ENCODE measurements at places on chromosomes 12 and 14.

DNA sequence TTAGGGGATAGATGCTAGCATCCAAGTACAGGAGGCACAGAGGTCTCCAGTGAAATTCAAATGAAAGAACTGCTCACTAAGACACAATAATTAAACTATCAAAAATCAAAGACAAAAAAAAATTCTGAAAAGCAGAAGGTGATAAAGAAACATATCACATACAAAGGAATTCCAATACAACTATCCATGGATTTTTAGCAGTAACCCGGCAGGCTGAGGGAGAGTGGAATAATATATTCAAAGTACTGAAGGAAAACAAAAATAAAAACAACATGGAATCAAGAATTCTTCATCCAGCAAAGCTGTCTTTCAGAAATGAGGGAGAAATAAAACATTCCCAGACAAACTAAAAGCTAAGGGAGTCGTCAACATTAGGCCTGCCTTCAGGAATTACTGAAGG is 31.9 kb downstream of the A2M start:
- DNase-seq = no peak

GRCh38 chr12:51413149-51413548 is 11.5 kb upstream of the SLC4A8 start:
- DNase-seq = no peak

DNA sequence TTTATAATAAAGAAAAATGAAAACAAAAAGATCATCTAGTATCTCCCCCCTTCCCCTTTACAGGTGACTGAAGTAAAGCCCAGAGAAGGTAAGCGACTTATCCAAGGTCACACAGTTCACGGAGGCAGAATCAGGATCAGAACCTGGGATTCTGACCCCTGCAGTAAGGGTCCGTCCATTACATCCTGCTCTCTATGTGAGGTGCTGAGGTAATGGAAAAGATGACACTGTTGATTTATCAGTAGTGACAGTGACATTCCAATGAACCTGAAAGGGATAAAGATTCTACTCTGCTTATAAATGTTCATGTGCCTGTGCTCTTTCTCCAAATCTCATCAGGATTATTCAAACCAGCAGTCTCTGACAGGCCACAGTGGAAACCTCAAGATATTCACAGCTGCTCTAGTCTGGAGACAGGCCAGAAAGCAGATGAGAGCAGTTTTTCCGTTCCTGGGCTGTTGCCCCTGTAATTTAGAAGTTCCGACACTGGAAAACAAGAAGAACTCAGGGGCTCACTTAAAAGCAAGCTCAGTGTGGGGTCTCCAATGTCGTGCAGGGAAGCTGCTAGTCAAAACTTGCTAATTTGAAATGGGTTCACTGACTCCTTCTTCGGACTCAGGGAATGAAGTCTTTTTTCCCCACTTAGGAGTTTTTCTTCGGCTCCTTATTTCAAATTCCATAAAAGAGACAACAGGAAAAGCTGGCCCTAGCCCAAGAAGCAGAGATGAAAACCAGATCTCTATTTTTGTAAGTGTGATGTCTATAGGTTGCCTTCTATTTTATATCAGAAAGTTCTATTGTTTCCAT is 131.8 kb upstream of the EEA1 start:
- no peak for DNase-seq

- no peak for DNase-seq
Measured at GRCh38 chr12:127657036-127657435, 609.9 kb upstream of the TMEM132C start.

DNA sequence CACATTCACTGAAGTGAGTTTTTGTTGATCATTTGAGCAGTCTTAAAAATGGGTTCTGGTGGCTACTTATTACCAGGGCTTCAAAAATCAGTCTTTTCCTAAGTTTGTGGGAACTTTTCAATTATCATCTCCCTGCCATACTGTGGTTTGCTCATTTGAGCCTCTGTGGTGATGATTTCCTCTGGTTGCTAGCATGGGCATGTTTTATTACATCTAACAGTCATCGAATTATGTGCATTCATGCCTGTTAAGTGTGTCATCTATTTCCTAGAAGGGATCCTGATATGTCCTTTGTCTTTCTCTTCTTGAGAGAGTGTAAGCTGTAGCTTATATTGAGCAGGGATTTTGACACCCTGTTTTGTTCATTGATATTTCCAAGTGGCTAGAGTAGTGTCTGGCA is 116.8 kb downstream of the WIF1 start:
- DNase-seq = no peak

DNA sequence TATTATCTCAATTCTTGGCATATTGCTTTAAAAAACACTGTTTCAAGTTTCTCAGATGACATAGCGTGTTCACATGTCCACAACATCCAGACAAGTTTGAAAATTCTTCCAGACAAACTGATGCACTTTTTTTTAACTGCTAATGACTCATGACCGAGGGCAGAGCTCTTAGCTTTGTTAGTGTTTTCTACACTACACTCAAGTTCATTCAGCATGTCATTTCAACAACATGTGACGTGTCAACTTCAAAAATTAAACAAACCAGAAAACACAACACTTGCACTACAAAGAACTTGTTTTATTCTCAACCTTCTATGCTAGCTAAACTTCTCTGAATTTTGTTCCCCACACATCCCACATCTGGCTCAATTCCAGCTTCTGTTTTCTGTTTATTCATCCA is 1186.3 kb upstream of the FLRT2 start:
- DNase-seq = no peak

- DNase-seq = no peak
Measured at GRCh38 chr12:7479771-7480170, 23.8 kb downstream of the CD163 start.

GRCh38 chr14:80978403-80978802 is 23.0 kb downstream of the TSHR start:
- DNase-seq = peak; percentile 2

DNA sequence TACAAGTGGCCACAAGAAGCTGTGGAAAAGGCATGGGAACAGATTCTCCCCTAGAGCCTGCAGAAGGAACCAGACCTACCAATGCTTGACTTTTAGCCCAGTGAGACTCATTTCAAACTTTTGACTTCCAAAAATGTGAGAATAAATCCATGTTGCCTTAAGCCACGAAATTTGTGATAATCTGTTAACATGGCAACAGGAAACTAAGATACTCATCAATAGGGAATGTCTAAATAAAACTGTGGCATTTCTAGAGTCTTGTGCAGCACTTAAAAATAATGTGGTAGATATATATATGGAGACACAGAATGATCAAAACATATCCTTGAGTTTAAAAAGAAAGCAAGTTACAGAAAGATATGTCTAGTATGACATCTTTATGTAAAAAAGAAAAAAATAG is 12.0 kb downstream of the HECTD4 start:
- DNase-seq = no peak

DNA sequence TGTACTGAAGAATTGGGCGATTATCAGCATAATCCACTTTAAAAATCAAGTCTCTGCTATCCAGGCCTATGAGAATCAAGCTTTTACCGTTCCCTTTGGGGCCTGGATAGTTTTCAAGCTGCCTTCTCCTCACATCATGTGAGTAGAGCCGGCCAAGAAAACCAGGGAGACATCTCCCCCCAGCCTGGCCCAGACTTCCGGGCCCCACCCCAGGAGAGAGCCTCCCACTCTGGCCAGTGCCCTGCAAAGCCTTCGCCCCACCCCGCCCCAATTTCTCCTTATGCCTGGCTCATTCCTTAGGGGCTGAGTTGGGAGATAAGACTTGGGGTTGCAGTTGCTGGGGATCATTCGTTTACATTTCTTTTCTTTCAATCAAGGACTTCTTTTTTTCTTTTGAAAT is 1.4 kb upstream of the TMEM132C start:
- no peak for DNase-seq

GRCh38 chr12:91663310-91663709 is 480.7 kb upstream of the DCN start:
- no peak for DNase-seq

DNA sequence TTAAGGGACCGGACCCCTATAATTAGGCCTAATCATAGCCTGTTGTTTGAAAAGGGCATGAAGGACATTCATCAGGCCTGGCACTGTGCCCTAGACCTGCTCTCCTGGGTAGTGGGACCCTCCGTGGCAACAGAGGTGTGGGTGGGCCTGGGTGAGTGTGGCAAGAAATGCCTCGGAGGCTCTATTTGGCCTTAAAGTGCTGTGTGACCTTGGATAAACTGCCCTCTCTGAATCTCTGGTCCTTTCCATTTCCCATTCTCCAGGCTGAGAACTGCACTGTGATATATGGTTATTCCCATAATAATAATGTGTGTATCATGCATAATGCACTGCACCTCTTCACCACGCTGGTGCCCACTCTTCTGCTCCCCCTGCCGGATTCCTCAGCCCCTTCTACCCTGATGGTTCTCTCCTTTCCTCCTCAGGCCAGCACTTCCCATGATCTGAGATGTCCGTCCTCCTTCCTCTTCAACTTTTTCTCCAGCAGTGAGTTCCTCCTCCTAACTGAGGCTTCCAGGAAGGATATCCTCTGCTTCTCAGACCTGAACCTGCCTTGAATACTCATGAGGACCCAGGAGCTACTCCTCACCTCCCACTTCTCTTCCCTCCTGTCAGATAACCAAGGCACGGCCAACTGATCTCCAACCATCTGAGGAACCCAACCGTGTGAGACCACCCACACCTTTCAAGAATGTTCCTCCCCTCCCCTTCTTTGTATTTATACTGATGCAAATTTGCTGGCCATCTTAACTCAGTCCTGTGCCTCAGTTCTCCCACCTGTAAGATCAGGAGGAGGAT is 111.0 kb upstream of the PZP start:
- DNase-seq = no peak

DNA sequence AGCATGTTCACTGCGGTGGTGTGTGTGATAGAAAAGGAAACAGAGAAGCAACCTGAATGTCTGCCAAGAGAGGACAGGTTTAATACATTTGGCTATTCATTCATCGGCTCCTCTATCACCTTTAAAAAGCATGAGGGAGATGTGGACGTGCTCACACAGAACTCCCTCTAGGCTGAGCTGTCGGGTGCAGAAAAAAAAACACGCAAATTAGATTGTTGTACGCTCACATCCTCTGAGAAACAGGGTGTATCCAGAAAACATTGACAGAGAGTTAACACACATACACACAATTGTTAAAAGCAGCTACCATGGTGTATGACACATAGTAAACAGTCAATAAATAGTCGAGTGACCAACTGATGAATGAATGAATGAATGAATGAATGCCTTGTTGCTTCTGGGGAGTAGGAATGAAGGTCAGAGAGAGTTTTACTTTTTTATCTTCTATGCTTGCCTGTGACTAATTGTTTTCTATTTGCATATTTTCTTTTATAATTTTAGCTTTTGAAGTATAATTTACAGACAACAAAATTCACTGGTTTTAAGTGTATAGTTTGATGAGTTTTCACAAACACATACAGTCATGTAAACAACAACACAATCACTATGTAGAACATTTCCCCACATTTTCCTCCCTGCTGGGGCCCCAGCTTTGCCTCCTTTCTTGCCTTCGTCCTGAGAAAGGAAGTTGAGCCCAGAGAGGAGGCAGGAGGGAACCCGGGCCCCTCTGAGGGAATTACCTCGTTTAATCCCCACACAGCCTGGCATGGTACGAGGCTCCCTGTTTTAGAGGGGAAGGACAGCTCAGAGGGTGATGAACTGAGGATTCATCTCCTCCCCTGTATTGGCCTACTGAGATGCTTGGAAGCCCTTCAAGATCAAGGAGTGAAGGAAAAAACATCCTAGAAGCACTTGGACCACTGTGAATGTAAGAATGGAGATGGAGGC is 19.7 kb upstream of the FAM222A start:
- DNase-seq = no peak

- DNase-seq = no peak
Measured at GRCh38 chr14:40340708-40341107, 908.5 kb upstream of the FBXO33 start.

GRCh38 chr14:24403294-24403998 is 4.6 kb downstream of the NYNRIN start:
- no peak for DNase-seq

- no peak for DNase-seq
Measured at GRCh38 chr14:24315807-24316596, 4.7 kb downstream of the LTB4R start.

- DNase-seq = no peak
Measured at GRCh38 chr14:60882219-60882618, 98.7 kb downstream of the TRMT5 start.

GRCh38 chr14:82719617-82720016 is 1186.0 kb upstream of the SEL1L start:
- DNase-seq = no peak

DNA sequence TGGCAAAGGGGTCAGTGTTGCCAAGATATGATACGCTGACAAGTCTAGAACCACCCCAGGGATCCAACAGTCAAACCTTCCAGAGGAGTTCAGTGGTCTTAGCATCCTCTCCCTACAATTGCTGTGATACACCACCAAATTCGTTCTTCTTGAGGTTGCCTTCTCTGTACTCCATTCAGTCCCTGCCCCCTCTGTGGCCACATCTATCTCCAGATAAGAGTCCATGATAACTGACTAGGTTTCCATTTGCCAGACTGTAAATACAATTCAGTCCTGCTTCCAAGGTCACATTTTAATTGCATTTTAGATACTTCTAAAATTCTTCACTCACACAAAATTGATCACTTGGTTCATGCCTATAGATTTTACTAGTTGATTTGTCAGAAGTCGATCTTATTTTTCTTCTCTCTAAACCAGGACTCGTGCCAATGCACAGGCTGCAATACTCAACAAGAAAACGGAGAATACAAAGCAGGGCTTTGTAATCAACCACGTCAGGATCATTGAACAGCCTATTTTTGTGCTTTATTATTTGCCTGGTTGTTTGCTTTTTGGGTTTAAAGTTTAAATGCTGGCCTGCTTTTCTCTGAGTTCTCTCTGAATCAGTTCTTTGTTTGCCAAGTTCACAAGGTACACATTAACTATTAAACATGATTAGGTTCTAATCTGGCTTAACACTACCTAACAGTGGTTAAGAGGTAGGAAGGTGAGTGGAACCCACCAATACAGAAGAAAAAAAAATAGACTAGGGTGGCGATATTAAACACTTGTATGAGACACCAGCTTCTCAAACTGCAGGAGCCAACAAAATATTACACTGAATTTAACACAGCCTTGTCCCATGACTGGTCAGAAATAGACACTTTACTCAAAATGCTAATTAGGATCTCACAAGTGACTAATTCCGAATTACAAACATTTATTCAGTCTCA is 5.3 kb upstream of the TSPAN8 start:
- no peak for DNase-seq

DNA sequence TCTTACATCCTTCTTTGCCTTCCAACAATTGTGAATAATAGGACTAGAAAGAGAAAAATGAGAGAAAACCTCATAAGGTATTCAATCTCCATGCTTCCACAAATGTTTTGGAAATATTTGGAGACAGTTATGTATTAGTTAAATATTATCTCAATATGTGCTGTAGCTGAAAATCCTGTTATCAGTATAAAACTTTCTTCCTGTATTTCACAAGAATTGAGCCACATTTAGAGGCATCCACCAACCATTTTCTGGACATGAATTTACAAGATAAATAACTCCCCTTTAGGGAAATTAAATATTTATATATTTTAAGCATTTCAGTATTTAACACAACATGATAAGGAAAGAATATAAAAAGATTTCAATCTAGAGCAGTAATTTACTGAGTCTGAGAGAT is 200.3 kb downstream of the GPHN start:
- DNase-seq = no peak

- no peak for DNase-seq
Measured at GRCh38 chr14:102418853-102419240, 56.1 kb downstream of the TECPR2 start.
